ENCODE measurements at places on chromosomes 12 and 14.

DNA sequence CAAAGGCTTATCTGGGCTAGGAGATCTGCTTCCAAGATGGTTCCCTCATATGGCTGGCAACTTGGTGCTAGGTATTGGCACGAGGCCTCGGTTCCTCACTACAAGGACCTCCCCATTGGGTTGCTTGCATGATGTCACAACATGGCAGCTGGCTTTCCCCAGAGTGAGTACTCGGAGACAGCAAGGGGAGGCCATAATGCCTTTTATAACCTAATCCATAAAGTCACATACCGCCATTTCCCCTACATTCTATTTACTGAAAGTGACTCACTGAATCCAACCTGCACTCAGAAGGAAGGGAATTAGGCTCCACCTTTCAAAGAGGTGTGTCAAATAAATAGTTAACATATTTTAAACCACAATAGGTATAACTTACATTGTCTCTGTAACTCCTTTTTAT, 130.9 kb downstream of the SAMD4A start:
- no peak for DNase-seq

GRCh38 chr14:99773521-99774497, 19.4 kb upstream of the EML1 start:
- no peak for DNase-seq

GRCh38 chr14:65356327-65356836, 56.1 kb upstream of the FUT8 start:
- DNase-seq, result peak; percentile 52

- no peak for DNase-seq
Observed at GRCh38 chr12:104951759-104952509, 6.2 kb downstream of the SLC41A2 start.

- DNase-seq, result no peak
Observed at GRCh38 chr14:99237288-99237687, 34.7 kb downstream of the BCL11B start.

Measured in GM04504 (cell line).